ENCODE measurements at places on chromosomes 2 and 18. TPM values are rescaled to one million over a fixed set of nuclear protein-coding genes. Genes with fewer than 3 reads are reported as not detected.

- no peak for DNase-seq
These were observed 85.3 kb downstream of the ZNF407 start for GRCh38 chr18:74682991-74683297.

GRCh38 chr2:147577323-147577997, 267.4 kb upstream of the ACVR2A start:
- DNase-seq: peak; percentile 68

GRCh38 chr2:149994057-149994728, 406.6 kb upstream of the MMADHC start:
- DNase-seq: no peak

GRCh38 chr2:124153713-124154112, 128.6 kb downstream of the CNTNAP5 start:
- DNase-seq: no peak

GRCh38 chr18:45009756-45010155, 329.1 kb downstream of the SETBP1 start:
- peak; percentile 65 for DNase-seq

- no peak for DNase-seq
These were observed 63.9 kb downstream of the NEB start for GRCh38 chr2:151670346-151670745.

- DNase-seq: no peak
These were observed 38.5 kb downstream of the ACKR3 start for GRCh38 chr2:236608188-236608525.

DNA sequence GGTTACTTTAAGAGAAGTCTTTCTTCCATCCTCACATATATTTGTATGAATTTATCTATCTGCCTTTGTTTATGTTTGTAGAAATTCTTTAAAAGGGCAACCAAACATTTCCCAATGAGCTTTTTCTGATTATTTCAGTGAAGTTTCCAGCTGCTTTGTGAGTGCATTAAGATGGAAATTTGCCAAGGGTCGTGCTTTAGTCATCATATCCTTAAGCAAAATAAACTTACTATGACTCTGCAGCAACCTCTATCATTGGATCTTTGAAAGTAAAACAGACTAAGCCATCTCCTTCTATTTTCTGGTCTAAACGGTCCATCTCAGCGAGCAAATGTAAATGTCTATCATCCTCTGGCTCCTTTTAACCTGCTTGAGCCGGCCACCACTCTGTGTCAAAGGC, 489.3 kb downstream of the SOX11 start:
- DNase-seq: no peak

DNA sequence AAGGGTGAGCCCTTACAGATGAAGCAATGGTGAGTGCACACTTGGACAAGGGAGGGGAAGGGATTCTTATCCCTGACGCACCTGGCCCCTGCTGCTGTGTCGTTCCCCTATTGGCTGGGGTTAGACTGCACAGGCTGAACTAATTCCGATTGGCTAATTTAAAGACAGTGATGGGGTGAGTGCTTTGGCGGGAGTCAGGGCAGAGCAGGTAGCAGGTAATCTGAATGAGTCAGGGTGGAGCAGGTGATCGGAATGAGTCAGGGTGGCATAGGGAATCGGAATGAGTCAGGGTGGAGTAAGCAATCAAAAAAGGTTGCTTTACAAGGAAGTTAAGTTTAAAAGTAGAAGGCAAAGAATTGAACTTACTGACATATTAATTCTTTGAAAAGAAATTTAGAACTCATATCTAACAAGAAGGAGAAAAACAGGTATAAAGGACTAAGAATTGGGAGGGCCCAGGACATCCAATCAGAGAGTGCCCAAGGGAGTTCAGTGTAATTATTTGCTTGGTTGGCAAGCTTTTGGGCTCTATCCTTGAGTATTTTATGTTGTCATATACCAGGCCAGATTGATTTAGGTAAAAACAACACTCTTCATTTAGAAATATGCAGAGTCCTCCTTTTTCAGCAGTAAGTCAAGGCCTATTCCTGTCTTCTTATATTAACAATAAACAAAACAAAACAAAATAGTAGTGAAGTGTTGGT, 52.3 kb upstream of the RALBP1 start:
- peak; percentile 75 for DNase-seq

DNA sequence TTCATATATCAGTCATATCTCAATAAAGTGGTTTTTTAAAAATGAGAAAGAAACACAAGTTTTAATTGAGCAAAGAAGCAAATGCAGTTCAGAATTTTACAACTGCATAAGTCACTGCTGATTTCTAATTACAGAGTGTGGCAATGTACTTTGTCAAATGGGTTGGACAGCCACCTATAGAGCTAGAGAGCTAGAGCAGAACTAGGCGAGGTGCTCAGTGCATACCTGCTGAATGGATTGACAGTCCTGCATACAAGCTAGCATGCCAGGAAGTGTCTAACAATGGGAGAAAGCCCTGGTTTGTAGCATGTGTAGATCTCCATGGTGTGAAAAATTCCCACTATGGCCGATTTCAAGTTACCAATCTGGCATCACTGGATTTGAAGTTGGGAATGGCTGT, 106.3 kb upstream of the CDCA7 start:
- no peak for DNase-seq

- no peak for DNase-seq
These were observed 1272.5 kb upstream of the CDH2 start for GRCh38 chr18:29449424-29449823.

- no peak for DNase-seq
These were observed 641.9 kb downstream of the SLC4A3 start for GRCh38 chr2:220269367-220269766.

DNA sequence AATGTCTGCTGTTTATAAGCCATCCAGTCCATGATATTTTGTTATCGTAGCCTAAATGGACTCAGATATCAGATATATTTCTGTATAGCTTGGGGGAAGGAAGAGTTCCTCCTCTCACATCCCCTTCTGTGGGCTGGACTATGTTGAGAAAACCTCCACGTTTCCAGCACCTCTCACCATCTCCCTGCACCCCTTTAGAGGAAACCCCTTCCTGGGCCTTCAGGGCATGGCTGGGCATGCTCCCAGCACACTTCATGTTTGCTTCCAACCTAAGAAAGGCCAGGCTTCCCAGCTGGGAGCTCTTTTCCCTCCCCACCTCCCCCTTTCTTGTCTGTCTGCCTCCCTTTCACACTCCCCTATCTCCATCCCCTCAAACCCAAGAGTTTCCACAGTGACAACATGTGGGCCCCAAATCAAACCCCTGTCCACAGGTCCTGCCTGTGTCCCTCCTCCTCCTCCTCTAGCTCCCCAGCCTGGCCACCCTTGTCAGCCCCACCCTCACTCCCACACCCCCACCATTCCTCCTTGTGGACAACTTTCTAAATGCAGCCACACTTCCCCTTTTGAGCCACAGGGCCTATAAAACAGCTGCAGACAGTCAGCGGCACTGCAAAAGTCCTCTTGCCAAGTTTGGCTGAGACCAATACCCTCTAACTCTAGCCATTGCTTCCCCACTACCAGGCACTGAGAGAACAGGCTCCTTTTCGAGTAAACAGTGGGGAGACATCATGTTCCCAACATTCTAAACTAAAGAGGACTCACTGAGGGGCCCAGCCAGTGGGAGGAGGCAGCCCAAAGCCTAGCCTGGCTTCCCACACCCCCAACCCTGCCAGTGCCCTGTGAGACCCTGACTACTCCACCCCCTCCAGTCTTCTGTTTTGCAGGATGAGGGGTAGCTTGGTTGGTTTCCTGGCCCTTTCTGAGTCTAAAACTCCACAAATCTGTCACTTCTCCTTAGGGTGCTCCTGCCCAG, 120.5 kb downstream of the ZFP36L2 start:
- DNase-seq: peak; percentile 63

- DNase-seq: peak; percentile 23
These were observed 15.5 kb downstream of the SPRED2 start for GRCh38 chr2:65416945-65417344.

DNA sequence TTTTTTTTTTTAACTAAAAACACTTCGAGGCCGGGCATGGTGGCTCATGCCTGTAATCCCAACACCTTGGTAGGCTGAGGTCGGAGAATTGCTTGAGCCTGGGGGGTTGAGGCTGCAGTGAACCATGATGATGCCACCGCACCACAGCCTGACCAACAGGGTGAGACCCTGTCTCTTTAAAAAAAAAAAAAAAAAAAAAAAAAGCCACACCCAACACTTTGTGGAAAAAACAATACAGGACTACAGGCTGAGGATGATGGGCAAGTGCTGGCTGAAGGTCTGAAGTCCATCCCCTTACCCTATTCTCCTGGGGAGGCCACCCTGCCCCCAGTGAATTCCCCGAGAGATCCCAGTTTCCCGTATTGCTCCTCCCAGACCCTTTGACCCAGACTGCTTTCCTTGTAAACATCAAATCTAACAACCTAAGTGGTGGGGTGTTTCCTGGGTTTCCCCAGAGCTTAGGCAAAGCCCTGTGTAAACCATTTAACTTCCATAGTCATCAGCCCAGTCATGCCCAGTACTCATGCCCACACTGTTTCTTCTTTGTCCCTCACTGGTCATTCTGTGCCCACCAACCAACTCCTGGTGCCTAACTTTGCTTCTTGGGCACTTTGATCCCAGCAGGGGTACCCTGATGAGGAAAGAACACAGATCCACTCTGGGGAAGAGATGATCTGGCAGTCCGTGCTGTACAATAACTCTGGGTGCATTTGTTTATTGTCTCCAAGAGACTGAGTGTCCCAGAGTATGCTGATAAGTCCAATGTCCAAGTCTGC, 5.8 kb upstream of the TMEM37 start:
- no peak for DNase-seq

GRCh38 chr2:10285191-10285555, 17.5 kb upstream of the HPCAL1 start:
- DNase-seq: no peak

- DNase-seq: no peak
These were observed 160.3 kb upstream of the CDH19 start for GRCh38 chr18:66764230-66764629.

GRCh38 chr2:63697160-63697559, 108.4 kb downstream of the MDH1 start:
- DNase-seq: no peak

DNA sequence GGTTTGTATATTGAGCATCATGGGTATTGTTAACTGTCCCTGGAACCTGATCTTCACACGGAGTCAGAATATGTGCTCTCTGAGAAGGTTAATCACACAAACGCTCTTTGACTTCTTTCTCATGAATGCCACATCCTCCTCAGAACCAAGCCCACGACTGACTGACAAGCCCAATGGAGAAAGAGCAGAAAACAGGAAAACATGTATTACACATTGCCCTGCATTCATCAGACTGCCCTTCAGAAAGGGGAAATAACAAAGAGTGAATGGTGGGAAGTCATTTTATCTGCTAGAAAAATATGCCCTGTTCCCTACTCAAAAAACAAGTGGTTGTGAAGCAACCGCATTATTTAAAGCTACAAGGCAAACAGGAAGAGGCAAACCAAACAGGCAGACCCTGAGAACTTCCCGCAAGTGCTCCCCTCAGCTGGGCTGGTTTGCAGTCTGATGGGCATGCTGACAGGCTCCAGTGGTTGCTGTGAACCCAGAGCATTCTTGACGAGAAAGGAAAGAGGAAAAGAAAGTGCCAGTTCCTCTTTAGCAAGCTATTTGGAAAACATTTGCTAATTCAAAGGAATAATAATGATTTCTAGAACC, 172.9 kb upstream of the SETBP1 start:
- DNase-seq: peak; percentile 26

GRCh38 chr2:42036413-42036812, 11.4 kb upstream of the PKDCC start:
- peak; percentile 25 for DNase-seq

DNA sequence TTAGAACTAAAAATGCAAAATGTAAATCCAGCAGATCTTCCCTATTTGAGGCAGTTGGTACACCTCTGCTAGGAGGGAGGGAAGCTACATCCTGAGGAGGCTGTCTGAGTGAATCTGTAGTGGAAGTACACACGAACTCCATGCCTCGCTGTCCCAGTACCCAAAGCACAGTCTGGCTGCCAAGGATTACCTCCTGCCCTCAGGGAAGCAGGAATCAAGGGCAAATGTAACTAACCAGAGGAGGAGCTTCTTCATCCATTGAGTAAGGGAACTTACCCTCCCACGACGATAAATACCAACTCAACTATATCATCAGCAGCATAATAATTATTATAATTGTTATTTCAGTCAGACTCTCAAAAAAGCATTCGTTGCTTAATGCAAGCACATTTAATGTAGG, 2.1 kb downstream of the DHRS9 start:
- DNase-seq: no peak

IGFBP5 gene
- 246 TPM for total RNA-seq

PROC gene
- 3.3 TPM for total RNA-seq

OSR1 gene
- total RNA-seq: 4.9 TPM

IRS1 gene
- 35.9 TPM for total RNA-seq

MAPK4 gene
- 13.5 TPM for total RNA-seq

DSG4 gene
- not detected for total RNA-seq

ARL6IP6 gene
- 11.4 TPM for total RNA-seq

IL1F10 gene
- total RNA-seq: not detected

GAL3ST2 gene
- total RNA-seq: 26.4 TPM

GRB14 gene
- total RNA-seq: 2.5 TPM

RPRM gene
- total RNA-seq: not detected

DPYSL5 gene
- total RNA-seq: 0.26 TPM

INHA gene
- total RNA-seq: 0.37 TPM

SLC40A1 gene
- total RNA-seq: 271 TPM

SLC9A2 gene
- 19.9 TPM for total RNA-seq

Data from mucosa of gallbladder (tissue), 1 donor.